NCI-H82 (cell line): ENCODE measurements at places on chromosomes 3 and 15.

DNA sequence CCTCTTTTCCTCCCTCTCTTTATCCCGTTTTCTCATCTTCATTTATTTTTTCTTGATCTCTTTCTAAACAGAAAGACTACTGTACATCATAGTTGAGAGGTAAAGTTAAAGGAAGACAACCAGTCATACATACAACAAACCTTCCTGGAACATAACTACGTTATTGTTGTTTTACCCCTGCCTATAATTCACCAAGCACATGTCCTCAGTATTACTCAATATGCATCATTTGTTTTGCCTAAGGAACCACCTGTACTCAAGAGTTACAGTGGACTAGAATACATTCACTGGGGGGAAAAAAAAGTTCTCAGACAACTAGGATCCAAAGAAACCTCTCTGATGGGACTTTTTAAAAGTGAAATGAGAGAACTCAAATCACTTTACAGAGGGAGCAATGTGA is 344.7 kb upstream of the RBMS3 start:
- DNase-seq, result no peak

DNA sequence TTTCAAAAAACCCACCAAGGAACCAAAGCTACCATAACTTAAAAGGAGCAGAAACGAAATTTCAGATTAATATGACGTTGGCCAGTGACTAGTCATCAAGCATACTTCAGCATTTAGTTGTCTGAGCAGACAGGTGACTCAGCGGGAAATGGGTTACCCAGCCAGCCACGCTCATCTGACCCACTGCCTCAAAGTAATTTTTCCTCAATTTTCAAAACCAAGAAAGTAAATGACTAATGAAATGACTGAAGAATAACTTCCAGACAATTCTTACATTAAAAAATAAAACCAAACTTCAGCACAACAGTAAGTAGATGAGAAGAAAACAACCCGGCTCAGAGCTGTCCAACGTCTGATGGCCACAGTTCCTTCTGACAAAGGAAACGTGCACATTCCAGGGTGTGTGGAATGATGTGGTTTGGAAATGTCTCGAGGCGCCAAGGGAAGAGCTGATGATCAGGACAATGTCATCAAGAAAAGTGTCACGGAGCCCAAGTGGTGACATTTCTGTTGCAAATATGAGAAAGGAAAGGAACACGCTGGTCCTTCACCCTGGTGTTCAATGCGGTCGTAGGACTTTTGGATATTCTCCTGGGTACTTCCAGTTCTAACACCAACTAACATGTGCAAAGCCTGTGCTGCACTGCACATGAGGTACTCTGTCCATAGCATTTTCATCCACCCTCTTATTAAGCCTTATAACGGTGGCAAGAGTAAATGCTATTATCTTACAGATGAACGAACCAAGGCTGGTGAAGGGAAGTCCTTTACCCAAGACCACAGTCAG is 79.1 kb downstream of the FOXP1 start:
- no peak for DNase-seq

DNA sequence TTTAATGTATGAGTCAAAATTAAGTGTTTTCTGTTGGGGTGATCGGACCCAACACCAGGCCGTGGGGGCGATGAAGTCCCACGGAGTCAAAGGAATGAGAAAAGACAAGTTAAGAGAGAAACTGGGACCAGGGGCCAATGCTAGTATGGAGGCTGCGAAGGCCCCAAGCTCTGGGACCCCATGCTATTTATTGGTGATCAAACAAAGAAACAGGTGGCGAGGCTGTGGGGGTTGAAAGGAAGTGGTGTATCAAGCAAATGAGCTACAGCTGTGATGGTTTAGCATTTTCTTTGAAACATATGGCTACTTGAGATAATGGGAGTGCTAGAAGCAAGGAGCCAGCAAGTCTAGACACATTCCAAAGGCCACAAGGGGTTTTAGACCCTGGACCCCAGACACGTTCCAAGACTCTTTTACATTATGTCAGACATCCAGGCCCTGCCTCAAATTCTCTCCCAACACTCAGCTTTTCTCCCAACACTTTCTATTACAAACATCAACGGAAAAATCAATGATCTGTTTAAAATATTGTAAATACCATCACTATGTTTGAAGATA is 56.0 kb upstream of the SNRPN start:
- DNase-seq, result peak; percentile 70

DNA sequence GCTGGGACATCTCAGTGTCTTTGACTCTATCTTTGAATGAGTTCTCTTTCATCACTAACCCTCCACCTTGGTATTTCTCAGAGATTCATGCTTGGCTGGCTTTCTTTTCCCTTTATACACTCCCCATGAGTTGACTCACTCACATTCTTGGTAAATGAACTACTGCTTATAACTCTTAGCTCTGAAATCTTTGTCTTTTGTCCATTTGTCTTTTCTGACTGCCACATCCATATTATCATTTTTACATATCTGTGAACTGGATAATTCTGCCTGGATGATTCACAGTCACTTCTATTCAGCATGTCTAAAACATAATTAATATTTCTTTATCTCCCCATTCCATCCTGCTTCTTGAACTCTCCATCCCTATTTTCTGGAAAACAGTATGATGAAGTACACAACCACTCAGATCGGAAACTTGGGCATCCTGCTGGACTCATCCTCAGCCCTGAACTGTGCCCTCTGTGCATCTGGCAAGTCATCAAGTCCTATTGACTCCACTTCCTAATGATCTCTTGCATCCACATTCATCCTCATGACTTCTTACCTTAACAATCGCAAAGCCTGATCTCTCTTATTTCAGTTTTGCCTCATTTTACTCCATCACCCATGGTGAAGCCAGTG is 66.9 kb downstream of the KCNAB1 start:
- DNase-seq, result no peak

DNA sequence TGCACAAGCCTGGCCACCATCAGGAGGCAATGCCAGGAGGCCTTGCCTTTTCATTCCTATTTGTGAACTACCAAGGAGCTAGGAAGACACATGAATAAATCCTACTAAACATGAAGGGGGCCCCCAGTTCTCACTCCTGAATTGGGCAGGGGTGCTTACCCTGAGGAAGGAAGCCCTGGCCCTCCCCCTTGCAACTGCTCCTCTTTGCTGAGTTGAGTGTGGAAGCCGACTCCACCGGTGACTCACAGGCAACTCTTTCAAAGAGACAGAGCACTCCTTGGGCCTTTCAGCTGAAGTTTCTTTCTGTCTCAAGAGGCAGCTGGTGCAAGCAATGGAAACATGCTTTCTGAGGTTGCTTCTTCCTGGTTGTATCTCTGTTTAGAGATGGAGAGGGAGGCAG is 1.7 kb downstream of the GABRG3 start:
- DNase-seq, result no peak

GRCh38 chr3:123389628-123389918 is 59.3 kb downstream of the ADCY5 start:
- no peak for DNase-seq

GRCh38 chr15:99341786-99342185 is 90.5 kb downstream of the LRRC28 start:
- DNase-seq, result no peak

GRCh38 chr15:50904211-50904610 is 4.3 kb upstream of the AP4E1 start:
- no peak for DNase-seq

- DNase-seq, result no peak
Observed at GRCh38 chr3:115139072-115139471, 8.0 kb downstream of the ZBTB20 start.

DNA sequence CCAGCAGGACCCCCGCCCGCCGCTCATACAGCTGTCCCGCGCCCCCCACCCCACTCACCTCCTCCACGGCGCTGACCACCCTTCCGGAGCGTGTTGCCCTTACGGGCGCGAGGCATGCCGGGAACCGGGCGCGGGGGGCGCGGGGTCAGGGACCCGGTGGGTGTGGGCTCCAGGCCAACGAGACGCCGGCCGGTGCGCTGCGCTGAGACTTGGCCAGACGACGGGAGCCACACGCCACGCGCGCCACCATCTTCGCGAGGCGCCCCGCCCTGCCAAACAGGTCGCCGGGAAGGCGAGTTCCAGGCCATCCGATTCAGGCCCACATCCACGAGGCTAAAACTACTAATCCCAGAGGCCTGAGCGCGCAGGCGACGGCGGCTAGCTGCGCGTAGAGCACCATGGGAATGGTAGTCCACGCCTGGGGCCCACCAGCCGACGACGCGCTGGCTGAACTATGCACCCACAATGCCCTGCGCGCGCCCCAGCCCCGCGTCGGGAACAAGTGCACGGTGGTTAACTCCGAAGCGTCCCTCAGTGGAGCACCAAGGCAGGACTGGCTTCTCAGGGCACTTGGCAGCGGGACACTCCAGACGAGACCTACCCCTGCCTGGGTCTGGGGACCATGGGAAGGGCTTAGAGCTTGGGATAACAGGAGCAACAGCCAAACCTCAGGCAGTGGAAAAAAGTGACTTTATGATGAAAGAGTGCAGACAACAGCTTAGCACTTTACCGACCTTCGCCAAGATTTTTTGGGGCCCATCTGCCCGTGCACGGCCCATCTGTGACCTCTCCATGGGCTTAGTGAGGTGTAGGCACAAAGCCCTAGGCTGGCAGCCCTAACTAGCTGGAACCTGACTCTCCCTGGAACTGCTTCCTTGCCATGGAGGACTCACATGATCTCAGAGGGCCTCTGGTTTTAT is at the start of gene IFRD2:
IFRD2 (minus strand) TSS at position 271 of the 920 bp plus-strand sequence; CDS start at position 116, 155 bp downstream.
- peak; percentile 98 for DNase-seq

- no peak for DNase-seq
Observed at GRCh38 chr15:72163719-72164118, 33.9 kb downstream of the GRAMD2A start.

DNA sequence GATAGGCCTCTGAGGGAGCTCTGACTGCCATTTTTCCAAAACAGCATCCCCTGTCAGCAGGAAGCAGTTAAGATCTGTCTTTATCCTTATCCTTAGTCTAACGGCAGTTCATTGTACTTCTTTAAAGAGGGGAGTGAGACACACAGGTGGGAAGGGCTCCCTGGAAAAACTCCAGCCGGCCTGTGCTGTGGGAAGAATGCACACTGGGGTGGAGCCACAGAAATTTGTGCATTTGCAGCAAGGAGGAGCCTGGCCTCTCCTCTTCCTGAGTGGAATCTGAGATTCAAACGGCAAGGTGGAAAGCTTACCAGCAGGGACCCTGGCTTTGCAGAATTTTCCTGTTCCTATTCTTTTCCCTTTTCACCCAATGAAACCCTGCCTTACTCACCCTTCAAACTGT is 1209.4 kb downstream of the ROBO2 start:
- no peak for DNase-seq

DNA sequence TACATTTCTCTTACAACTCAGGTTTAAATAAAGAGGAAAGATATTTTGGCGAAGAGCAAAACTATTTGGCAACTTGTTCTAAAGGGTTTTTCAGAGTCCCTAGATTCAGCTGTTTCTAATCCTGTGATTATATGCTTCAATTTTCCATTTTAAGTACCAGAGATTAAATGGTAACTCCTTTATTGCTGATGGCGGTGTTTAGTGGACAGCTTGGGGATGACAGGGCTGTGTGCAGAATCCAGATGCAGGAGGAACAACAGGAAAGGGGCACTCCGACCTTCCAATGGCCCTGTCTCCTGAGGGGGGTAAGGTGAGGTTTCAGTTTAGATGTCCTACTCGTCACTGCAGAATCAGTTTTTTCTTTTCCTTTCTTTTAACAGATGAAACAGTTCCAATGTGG is 405.0 kb downstream of the PDCD6IP start:
- peak; percentile 76 for DNase-seq

DNA sequence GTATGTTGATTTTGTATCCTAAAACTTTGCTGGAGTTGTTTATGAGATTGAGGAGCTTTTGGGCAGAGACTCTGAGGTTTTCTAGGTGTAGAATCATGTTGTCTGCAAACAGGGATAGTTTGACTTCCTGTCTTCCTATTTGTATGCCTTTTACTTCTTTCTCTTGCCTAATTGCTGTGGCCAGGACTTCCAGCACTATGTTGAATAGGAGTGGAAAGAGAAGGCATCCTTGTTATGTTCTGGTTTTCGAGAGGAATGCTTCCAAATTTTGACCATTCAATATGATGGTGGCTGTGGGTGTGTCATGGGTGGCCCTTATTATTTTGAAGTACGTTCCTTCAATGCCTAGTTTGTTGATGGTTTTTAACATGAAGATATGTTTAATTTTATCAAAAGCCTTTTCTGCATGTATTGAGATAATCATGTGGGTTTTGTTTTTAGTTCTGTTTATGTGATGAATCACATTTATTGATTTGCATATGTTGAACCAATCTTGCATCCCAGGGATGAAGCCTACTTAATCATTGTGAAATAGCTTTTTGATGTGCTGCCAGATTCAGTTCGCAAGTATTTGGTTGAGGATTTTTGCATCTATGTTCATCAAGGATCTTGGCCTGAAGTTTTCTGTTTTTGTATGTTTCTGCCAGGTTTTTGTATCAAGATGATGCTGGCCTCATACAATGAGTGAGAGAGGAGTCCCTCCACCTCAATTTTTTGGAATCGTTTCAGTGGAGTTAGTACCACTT is 188.1 kb downstream of the MINAR1 start:
- no peak for DNase-seq

DNA sequence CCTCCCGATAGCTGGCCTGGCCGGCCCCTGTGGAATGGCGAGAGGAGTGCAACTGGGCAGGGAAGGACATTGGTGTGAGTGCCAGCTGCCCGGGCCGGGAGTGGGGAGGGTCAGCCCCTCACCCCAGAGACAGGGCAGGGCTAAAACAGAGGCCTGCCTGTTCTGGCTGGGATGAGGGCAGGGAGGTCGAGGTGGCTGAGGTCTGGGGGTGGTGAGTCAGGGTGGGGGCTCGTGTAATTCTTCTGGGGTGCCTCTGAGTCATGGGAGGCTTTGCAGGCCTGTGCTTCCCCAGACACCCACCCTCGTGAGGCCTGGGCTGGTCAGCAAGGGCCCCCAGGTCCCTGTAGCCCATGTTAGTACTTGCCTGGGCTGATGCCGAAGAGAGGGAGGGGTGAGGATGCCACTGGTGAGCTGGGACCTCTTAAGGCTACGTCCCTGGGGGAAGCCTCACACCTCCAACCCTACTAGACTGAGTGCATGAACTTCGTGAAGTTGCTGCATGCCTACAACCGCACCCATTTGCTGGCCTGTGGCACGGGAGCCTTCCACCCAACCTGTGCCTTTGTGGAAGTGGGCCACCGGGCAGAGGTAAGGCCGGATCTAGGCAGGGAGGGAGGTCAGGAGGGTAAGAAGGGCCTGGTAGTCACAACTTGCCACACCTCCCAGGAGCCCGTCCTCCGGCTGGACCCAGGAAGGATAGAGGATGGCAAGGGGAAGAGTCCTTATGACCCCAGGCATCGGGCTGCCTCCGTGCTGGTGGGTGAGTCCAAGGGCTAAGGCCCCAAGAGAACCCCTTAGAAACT is 1.7 kb downstream of the SEMA3B start:
- no peak for DNase-seq

GRCh38 chr3:129327510-129327909 is 48.8 kb downstream of the HMCES start:
- no peak for DNase-seq

DNA sequence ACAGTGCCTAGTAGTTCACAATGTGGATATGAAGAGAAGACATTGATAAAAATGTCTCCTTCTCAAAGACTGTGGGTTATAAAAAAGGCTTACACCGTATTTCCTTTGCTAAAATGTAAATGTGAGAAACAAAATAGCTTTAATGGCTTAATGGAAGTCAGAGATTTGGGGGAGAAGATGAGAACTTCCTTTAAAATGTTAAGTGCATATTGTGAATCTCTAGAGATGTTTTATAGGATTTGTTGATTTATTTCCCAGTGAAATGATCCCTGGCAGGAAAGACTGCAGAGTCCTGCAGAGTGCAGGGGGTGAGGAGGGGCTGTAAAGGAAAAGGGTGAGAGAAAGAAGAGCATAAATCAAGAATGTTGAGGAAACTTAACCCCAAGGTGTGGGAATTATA is 305.1 kb downstream of the GAP43 start:
- no peak for DNase-seq

GRCh38 chr15:67146234-67146633 is 80.8 kb downstream of the SMAD3 start:
- peak; percentile 7 for DNase-seq

- DNase-seq, result no peak
Observed at GRCh38 chr3:134027631-134028030, 2.1 kb downstream of the SLCO2A1 start.
